ENCODE measurements at places on chromosomes 16 and 17.

DNA sequence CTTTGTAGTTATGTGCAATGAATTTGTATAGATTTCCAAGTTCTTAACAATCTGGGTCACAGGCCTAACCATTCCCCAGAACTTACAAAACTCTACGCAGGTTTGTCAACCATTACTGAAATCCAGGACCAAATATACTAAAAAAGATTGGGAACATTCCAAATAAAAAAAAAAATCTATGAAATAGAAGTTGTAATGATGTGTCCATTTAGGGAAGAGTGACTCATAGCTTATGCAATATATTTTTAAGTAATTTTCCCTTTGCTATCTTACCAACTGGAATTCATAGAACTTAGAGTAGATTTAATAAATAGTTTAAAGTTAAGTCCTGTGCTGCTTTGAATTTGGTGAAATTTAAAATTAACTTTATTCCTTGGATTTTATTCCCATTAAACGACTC is 393.2 kb downstream of the PMP22 start:
- no peak for DNase-seq
- no peaks in the 10 kb centered on the region for H3K27me3 ChIP-seq
- H3K4me3 ChIP-seq = no peak overlapping the region
- H3K27ac ChIP-seq = no peak overlapping the region

GRCh38 chr16:79723583-79724168 is 123.1 kb upstream of the MAF start:
- no peak overlapping the region for H3K27ac ChIP-seq
- no peak for DNase-seq
- H3K27me3 ChIP-seq = peaks cover 4% of the 10 kb centered on the region
- no peaks in the 10 kb centered on the region for H3K36me3 ChIP-seq

- no peaks in the 10 kb centered on the region for H3K36me3 ChIP-seq
- peak overlapping the region; percentile 0 for H3K27ac ChIP-seq
- no peak for DNase-seq
- H3K27me3 ChIP-seq = no peaks in the 10 kb centered on the region
Observed at GRCh38 chr17:64607862-64608565, 54.1 kb downstream of the SMURF2 start.

- no peak for DNase-seq
- peaks cover 4% of the 10 kb centered on the region for H3K27me3 ChIP-seq
- no peaks in the 10 kb centered on the region for H3K4me1 ChIP-seq
- no peaks in the 10 kb centered on the region for H3K36me3 ChIP-seq
- H3K4me3 ChIP-seq = no peak overlapping the region
Observed at GRCh38 chr17:55198690-55199370, 65.9 kb upstream of the HLF start.

DNA sequence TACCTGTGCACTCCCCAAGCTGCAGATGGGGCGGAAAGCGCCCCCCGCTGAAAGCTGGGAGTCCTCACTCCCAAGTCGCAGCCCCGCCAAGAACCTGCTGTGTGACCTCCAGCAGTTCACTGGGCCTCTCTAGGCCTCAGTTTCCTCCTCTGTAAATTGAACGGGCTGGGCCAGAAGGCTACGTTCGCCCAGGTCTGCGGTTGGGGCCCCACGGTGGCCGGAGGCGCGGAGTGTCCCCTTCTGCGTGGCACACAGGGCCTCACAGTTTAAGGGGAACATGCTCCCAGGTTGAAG is 628 bp downstream of the GALK1 start:
- H3K36me3 ChIP-seq = peaks cover 2% of the 10 kb centered on the region
- H3K27me3 ChIP-seq = peaks cover 16% of the 10 kb centered on the region
- H3K4me3 ChIP-seq = peak overlapping the region; percentile 78
- H3K4me1 ChIP-seq = peaks cover 17% of the 10 kb centered on the region

DNA sequence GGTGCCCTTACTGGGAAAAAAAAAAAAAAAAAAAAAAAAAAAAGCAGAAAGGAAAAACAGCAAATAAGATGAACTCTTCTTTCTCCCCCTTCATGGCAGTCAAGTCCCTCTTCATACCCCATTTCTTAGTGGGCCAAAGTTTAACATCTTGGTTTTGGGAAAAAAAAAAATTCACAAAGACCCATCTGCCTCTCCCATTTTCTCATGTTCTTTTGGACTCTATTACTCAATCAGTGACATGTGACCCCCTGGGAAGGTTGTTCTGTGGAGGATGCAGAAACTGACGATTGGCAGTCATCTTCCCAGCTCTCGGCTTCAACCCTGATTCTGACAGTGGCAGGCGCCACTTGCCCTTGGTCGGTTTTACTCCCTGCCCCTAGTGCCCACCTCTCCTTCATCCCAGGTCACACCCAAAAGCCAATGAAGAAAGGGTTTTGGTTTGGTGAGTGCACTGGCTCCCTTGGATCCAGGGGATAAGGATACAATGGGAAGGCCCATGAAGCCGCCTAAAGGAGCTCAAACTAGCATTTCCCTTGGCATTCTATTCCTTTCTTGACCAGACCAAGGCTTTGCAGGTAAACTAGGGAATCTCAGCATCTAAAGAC is 60.7 kb upstream of the TBX2 start:
- no peak for DNase-seq
- no peaks in the 10 kb centered on the region for H3K36me3 ChIP-seq
- no peaks in the 10 kb centered on the region for H3K4me1 ChIP-seq
- no peak overlapping the region for H3K27ac ChIP-seq

DNA sequence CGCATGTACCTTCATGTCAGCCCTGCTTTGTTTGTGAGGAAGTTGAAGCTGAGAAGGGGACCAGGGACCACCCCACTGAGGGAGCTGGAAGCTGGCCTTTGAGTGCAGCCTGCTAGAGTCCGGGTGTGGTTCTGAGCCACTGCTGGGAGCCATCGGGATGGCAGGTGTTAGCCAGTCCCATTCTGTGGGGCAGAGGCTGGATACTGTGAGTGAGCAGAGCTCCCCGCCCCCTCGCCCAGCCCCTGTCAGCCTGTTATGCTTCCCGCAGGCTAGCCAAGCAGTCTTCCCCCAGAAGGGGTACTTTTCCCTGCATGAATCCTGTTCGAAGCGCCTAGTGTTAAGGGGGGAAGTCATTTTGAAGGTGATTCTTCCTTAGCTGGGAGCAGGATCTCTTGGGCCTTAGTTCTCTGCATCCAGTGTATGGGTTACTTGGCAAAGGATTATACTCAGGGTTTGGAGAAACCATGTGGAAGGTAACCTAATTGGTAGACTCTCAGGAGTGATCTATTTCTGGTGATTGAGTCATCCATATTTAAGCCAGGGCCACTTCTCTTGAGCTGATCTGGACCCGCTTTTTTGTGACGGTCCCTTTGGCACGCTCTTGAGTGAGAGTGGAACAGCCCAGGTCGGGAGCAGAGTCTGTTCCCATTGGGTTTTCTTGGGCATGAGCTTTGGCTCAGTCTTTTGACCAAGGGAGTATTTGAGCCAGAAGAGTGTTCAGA is 23.8 kb downstream of the AKAP1 start:
- H3K4me1 ChIP-seq = no peaks in the 10 kb centered on the region
- H3K36me3 ChIP-seq = peaks cover 21% of the 10 kb centered on the region
- no peak overlapping the region for H3K27ac ChIP-seq

DNA sequence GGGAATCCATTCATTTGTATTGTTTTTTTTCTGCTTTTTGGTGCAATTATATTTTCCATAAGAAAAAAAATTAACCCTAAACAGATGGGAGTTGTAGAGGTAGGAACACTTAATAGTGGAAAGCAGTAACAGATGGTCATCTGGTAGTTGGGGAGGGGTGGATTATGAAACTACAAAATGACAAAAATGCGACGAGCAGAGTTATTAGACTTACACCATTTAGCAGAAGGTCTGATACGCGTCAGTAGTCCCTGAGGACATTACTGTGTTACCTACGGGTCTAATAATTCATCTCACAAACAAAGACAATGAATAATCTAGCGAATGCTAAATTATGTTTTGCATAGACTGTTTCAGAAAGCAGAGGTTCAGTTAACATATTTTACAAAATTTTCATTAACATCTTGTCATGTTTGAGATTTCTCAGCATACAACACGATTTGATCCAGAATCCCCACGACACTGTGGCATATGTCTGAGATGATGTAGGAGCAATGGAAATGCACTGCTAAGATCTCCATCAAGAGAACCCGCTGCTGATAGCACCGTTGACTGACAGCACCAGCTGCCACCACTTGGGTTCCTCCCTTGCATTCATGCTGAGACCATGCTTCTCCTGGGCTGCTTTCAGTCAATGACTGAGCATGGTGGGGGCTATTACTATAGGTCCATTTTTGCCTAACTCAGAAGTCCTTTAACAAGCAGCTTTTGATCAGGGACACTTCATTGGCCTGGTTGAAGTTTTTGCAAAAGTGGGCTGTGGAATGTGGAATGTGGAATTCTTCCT is 182.2 kb upstream of the CPHXL start:
- no peaks in the 10 kb centered on the region for H3K36me3 ChIP-seq
- DNase-seq = no peak
- no peaks in the 10 kb centered on the region for H3K4me1 ChIP-seq
- no peaks in the 10 kb centered on the region for H3K27me3 ChIP-seq

- H3K4me1 ChIP-seq = no peaks in the 10 kb centered on the region
- H3K27me3 ChIP-seq = no peaks in the 10 kb centered on the region
- no peak overlapping the region for H3K4me3 ChIP-seq
Observed at GRCh38 chr16:83615953-83616350, 191.8 kb upstream of the HSBP1 start.

- H3K27me3 ChIP-seq = peaks cover 8% of the 10 kb centered on the region
- H3K4me3 ChIP-seq = no peak overlapping the region
Observed at GRCh38 chr16:56713794-56714193, 16.1 kb upstream of the NUP93 start.
